ENCODE measurements at places on chromosomes 12 and 14.

GRCh38 chr14:89298056-89298834 lies 118.8 kb downstream of the FOXN3 start:
- no peak for DNase-seq

DNA sequence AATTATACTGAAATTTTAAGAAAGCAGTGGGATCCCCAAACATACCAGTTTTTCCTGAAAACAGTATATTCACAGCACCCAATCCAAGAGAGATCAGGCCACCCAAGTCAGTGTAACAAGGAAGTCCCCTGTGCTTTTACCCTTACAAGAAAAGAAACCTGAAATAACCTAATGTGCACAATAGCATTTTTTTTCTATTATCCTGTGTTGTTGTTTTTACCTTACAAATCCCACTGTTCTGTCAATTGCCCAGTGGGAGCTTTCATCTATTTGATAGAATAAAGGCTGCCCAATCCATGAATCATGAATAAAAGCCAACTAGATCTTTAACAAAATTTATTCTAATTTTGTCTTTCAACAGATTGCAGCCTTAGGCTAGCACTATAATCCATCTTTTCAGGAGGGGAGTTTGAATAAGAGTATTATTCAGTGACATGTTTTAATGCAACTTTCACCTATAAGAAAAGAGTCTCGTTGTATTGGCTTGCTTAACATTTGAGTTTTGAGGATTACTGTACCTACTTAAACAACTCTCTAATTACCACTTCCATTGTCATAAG lies 457.4 kb downstream of the TRHDE start:
- no peak for DNase-seq

DNA sequence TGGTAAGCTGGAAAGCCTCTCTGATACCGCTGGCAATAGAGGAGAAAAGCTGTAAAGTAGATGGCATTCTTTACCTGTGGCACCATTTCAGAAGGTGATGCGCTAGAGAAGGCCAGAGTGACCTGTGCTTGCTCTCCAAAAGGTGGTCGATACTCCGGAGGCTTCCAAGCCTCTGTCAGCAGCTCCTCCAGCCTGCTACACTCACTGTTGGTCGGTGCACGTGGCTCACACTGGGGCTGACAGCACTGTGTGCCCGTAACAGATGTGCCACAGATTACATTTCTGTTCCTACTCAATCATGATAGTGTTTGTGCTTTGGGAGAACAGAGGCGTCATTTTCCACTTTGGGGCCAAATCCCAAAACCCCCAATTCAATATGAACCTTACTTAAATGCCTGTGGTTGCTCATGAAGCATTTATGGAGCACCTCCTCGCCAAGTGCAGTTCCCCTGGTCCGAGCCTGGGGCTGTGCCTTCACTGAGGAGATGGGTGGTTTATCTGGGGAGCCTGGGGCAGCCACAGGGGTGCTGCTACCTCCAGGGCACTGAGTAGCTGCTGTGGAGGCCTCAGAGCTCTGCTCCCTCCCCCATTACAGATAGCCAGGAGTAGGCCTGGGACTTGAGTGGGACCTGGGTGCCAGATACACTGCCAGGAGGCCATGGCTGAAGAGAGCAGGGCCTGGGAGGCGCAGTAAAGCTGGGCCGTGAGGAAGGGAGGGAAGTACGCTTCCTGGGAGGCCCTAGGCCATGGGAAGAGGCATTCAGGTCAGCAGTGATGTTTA lies 26.8 kb downstream of the CCNK start:
- DNase-seq, result no peak

GRCh38 chr12:64318605-64319004 lies 72.0 kb downstream of the C12orf56 start:
- DNase-seq, result no peak

GRCh38 chr14:105601360-105602242 lies 75.2 kb downstream of the TMEM121 start:
- peak; percentile 70 for DNase-seq

- DNase-seq, result peak; percentile 85
Measured at GRCh38 chr12:128644664-128645296, 179.0 kb downstream of the SLC15A4 start.

DNA sequence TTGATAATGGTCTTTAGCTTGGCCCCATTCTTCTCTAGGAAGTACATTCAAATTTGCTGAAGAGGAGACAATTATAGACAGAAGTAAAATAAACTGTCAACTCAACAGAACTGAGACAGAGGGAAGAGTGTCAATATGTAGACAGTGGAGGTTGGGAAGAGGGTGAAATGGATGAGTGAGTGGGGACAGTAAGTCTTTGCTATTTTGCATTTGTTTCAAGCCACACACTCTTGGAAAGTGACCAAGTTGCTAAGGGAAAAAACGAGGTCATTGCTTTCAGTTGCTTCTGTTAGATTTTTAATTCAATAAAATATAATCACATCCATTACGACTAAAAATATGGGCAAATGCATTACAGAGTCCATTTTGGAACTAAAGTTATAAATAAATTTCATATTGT lies 47.8 kb downstream of the BTBD7 start:
- no peak for DNase-seq

DNA sequence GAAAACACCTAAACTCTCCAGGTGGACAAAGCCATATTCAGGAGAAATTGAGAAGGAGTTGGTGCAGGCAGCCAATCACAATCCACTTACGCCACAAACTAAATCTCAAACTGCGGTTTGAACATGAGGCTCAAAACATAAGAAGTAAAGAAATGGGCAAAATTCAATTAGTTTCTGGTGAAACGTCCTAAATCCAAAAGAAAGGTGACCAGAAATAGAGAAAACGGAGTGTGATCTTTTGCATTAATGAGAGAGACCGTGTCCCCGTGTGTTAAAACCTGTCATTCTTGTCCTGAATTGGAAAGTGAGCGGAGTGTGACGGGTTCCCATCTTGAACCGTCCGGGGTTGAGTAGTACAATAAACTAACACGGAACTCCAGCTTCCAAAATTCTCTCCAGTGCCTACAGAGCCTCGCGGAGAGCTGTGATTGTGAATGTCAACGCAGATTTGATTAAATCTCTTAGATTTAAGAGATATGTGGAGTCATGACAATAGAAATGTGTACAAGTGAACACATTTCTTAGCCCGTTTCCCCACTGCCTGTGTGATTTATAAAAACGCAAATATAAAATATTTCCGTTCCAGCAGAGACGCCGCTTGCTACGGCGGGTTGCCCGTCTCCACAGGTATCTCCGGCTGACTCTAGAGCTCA lies 595 bp upstream of the METAP2 start:
- peak; percentile 14 for DNase-seq

DNA sequence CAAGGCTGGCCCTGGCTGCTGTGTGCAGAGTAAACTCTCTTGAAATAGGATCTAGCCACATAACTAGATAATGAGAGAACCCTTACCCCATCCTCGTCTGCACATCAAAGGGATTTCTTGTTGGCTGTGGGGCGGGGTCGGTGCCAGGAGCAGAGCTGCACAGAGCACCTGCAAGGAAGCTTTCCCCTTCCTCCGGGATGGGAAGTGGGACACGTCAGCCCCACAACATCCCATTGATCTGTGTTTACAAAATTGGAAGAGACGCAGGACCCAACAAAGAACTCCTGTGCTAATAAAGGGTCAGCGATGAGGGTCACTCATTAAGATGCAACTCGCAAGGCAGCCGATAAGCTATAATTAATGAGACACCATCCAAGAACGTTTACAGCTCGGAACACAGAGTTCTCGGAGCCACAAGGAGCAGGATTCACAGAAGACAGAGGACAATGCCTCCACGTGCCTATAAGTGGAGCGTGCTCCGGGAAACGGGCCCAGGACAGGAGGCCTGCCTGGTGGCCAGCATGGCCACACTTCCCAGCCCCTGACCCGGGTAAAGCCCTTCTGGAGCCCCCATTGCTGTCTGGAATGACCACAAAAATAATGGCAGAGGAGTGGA lies 171.5 kb downstream of the SLC15A4 start:
- DNase-seq, result no peak

- no peak for DNase-seq
Measured at GRCh38 chr12:1290716-1291115, 299.7 kb downstream of the ERC1 start.

DNA sequence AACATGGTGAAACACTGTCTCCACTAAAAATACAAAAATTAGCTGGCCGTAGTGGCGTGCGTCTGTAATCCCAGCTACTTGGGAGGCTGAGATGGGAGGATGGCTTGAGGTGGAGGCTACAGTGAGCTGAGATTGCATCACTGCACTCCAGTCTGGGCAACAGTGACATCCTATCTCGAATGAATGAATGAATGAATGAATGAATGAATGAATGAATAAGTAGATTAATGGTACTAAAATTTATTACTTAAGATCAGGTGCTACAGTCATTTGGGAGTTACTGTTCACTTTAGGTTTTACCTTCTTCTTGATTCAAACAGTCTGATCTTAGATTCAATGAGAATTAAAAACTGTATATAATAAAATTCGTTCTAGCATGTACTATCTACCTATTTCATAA lies 31.6 kb upstream of the WDR89 start:
- DNase-seq, result no peak

GRCh38 chr14:99095369-99095768 lies 176.6 kb downstream of the BCL11B start:
- no peak for DNase-seq

- DNase-seq, result no peak
Measured at GRCh38 chr14:54202288-54202687, 194.5 kb upstream of the CDKN3 start.

DNA sequence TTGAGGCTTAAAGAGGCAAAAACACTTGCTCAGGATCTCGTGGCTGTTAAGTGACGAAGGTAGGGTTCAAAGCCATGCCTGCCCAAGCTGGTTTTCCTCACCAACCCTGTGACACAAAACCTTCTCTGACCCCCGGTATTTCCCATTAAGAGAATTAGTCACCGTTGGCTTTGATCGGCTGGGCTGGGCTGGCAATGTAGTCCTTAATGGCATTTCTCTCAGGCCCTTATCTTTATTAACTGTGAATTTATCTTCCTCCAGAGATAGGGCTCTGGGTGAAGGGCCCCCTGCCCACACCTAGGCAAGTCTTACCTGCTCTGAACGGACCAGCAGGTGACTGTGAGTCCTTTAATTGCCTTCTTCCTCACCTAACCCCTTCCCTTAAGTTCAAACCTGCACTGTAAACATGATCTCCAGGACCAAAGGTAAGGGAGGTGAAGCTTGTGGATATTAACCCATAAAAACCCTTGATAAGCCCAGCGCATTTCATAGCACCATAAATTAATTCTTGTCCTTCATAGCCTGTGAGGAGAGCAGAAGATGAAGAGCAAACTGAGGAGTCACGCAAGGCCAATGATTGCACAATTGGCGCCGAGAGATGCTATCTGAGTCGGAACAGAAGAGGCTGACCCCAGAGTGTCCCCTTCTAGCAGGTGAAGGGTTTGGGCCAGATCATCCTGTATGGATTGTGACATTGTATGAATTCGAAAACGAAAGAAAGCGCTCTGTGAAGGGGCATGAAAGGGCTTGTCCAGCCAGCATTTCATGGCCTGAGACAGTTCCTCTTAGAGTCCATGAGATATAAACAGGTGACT lies 790.8 kb upstream of the TBX3 start:
- no peak for DNase-seq

DNA sequence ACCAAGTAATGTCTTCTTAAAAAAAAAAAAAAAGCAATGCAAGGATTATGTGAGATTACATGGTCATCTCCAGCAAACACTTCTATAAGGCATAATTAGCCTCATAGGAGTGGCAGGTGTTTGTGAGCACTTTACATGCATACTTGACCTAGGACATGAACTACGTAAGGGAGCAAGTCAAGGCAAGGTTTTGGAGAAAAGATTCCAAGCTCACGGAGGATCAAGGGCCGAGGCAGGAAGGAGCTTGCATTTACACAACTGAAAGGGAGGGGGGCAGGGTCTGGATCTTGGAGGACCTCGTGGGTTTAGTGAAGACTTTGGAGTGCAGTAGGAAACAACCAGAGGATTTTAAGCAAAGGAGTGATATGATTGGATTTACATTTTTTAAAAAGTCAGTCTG lies 112.5 kb downstream of the CCER1 start:
- no peak for DNase-seq

DNA sequence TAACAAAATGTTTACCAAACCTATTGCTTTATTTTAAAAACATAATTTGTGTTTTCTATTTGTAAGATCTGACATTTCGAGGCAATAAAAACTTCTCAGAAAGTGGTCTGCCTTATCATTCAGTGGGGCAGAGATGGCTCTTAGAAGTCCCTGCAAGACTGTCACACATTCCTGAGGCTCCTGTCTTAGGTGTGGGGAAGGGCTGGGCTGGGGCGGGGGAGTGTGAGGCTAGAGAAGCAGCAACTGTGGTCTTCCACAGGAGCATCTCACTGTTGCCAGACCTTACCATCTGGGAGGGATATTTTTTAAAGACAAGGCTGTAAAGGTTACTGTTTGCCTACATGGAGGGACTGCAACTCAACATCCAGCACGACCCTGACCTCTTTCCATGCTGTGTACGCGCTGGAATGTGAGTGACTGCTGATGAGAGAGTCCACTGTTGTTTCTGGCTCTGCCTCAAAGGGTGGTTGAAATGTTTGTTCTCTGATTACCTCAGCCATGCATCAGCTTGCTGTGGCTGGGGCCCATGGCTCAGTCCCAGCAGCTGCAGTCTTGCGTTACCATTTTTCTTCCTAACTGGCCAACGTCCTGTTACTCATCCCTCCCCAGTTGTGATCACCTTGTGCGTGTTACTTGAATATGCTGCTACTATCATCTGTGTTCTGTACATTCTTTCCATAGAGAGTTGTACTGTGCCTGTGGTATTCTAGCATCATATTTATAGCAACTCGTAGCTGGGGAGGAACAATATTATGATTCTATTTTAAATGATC lies 12.4 kb downstream of the ERG28 start:
- peak; percentile 20 for DNase-seq

DNA sequence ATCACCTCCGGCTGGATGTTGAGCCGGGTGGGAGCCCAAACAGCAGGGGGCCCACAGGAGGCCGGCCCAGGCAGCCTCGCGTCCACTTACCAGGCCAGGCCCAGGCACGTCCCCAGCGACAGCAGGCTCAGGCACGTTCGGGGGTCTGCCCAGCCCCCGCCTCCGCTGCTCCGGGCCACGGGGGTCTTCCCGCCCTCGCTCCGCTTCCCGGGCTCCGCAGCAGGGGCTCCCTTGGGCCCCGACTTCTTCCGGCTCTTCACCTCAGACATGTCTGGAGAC lies 216 bp downstream of the IKBIP start:
- DNase-seq, result peak; percentile 8

DNA sequence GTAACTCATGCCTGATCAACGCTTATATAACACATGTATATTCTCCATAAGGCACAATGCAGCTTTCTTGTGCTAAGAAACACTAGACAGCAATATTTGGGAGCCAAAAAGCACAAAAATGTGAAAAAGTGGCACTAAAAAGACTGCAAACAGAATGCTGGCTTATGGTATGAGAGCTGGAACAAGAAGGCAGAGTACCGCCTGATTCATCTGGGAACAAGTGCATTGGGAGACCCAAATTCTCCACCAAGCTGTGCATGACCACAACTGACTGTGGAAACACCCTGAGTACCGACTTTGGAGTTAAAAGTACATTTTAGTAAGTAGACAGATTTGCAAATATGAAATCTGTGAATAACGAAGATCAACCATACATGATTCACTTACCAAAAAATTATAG lies 25.1 kb downstream of the E2F7 start:
- DNase-seq, result no peak

DNA sequence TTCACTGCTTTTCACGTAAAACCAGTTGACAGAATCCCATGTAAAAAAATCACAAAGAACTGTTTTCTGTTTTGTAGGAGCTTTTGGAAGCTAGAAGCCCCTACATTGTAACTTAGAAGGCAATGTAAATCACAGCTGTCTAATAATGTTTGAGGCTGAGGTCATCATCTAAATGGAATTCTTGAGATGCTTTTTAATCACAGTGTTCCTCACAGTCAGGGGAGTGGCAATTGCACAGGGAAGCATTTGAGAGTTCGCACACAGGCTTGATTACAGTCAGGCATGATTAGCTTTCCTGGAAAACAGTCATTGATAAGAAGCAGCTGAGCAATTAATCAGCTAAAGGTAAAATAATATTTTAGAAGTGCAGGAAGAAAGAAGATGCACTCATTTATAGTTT lies 2.9 kb downstream of the SLC17A8 start:
- DNase-seq, result no peak
